ENCODE measurements at places on chromosomes 7 and 10.

DNA sequence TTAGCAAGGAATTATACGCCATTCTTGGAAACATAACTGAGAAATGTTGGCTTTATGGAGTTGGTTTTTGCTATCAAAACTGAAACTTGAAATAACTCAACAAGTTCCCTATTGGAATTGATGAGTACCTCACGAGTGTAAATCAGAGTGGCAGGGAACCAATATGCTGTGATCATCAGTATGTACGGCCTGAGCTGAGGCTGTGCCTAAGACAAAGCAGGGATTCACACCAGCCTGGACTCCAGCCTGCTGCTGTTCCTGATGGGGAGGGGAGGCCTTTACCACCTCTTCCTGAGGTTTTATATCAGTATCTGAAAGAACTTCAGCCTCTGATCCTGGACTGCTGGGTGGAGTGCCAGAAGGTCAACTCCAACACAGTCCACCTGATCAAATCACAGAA is 52.7 kb downstream of the CRTAC1 start:
- no peak for DNase-seq

DNA sequence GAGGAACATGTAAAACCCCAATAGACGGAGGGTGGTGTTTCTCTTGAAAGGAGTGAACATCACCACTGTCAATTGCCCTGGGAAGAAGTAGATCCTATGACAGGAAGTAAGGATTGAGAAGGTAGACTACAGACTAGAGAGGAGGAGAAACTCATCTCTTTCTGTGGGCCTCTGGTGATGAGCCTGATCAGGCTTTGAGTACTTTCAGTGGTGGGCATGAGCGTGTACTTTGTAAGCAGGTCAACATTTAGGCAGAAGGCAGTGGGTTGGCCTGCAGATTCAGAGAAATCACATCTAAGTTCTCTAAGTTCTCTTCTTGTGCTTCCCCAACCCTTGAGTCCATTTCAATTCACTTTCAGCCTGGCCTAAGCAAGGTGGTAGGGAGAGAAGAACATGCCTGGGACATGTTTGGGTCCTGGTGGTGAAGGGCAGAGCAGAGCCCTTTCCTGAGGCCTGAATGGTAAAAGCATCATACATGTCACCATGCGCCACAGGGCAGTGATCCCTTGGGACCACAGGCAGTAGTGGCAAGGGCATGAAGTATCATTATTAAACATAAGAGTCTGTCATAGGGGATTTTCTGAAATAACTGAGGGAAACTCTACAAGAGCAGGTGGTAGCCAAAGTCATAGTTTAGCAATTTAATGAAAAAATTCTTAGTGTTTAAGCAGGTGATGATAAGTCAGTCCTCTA is 56.4 kb upstream of the ANKRD1 start:
- DNase-seq: no peak

GRCh38 chr10:84854439-84854838 is 526.0 kb downstream of the CCSER2 start:
- DNase-seq: no peak

DNA sequence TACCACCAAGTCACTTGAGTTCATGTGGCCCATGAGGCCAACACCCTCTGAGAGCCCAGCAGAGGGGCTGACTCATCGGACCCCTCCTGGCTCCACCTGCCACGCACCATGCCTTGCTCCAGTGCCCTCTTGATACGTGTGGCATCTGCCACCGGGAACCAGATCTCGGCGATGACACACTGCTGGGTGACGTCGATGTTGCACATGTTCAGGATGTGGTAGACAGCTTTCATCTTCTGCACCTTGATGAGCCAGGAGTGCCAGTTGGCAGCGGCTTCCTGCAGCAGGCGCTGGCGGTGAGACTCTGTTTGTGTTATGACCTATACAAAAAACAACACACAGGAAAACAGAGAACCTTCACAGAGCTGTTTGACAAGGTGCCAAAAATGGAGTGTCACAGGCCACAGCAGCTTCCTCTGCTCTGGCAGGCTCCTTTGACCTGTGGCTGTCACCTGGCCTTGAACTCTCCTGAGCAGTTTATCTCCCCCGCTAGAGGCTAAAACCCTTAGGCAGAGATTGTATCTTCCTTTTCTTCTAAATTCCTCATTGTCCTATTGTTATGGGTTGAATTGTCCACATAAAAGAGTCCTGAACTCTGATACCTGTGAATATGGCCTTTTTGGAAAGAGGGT is 45.2 kb upstream of the TMEM213 start:
- no peak for DNase-seq

- no peak for DNase-seq
Observed at GRCh38 chr10:14397066-14397465, 66.3 kb upstream of the FRMD4A start.

DNA sequence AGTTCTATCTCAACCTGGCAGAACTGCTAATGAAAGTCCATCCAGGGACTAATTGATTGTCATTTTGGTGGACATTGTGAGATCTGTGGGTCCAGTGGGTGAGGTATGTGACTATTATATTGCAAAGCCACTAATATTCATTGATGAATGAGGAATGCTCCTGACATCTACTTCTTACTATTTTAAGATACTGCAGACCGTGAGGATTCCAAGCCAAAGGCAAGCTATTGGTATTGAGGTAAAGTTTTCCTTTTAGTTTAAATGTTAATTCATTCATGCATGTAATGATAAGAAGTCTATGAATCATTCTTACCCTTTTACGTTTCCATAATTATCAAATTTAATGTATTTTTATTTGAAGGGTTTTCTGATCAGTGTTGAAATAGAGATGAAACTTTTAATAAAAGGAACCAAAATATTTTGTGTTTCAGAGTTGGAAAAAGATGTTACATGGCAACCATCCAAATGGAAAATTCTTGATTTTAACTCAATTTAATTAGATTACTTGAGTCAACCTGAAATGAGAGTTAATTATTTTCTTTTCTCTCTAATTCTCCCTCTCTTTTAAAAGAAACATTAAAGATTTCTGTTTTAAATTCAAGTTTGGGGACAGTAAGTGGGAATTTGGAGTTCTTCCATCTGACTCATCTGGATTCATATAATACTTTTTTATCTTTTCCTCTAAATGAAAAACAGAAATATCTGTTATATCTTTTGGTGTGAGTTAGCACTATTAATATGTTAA is 39.6 kb downstream of the NUP205 start:
- DNase-seq: no peak

DNA sequence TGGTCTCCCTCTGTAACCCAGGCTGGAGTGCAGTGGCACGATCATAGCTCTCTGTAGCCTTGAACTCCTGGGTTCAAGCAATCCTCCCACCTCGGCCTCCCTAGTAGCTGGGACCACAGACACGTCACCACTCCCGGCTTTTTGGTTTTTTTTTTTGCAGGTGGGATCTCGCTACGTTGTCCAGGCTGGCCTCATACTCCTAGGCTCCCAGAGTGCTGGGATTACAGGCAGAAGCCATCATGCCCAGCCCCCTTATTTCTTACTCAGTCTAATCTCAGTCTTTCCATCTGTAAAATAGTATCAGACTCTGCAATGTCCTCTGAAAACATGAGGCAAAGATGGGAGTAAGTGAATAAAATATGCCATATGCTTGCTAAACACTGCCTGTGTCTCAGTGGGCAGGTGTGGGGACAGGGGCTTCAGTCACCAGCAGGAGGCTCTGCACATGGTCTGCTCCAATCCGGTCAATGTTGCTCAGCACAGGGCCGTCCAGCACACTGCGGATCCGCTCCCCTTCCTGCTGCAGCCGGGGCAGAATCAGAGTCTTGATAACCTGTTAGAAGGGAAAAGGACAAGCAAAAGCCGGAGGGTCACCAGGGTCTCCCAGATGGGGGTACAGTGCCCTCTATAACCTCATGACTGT is 8.2 kb downstream of the AP4M1 start:
- no peak for DNase-seq

All from Kasumi-1 (cell line).